Hematopoietic multipotent progenitor cell treated with erythropoietin and hydrocortisone succinate and interleukin-3 and kit ligand, for 17 days (in vitro differentiated cells): ENCODE measurements at places on chromosomes 4 and X.
A peak's percentile ranks its signal among the peaks of the same experiment; 100 is the strongest.

DNA sequence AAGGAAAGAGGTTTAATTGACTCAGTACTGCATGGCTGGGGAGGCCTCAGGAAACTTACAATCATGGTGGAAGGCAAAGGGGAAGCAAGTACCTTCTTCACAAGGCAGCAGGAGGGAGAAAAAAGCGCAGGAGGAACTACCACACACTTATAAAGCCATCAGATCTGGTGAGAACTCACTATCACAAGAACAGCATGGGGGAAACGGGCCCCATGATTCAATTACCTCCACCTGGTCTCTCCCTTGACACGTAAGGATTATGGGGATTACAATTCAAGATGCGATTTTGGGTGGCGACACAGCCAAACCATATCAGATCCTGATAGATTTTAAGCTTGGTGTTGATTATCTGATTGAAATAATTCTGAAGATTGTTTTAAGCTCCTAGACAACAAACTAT, 218.7 kb downstream of the CBR4 start:
- no peak for DNase-seq

DNA sequence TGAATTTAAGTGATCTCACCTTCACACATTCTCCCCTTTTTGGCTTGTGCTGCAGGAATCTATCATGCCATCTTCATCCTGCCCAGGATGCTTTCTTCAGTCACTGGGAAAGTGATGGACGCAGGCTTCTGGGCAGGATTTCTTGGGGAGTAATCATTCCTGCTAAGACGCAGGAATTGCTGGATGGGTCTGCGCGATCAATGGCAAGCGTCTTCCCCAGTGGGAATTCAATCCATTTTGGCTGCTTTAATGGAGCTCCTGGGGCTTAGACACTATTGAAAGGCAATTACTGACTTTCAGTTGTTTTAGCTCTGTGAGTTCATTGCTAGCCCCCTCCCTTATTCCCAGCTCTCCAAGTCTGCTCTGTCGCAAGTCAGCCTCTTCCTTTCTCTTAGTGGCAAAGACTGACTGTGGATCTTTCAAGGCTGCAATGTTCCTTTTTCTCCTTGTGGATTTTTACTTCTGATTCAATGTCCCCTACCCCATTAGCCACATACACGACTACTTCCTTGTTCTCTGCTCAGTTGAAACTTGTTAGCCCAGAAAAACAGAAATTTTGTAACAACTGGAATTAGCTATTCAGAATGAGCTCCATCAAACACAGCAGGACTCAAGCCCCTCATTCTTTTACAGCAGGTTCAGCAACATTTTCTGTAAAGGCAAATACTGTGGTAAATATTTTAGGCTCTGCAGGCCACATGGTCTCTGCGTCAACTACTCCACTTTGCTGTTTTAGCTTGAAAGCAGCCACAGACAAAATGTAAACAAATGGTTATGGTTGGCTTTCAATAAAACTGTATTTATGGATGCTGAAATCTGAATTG, 154.9 kb downstream of the ASB9 start:
- DNase-seq, result no peak

- DNase-seq, result no peak
Observed at GRCh38 chrX:17735406-17735805, 1.9 kb upstream of the SCML1 start.

GRCh38 chrX:22134681-22135080, 102.6 kb downstream of the PHEX start:
- no peak for DNase-seq

- no peak for DNase-seq
Observed at GRCh38 chr4:74930162-74930561, 2.8 kb upstream of the PARM1 start.

DNA sequence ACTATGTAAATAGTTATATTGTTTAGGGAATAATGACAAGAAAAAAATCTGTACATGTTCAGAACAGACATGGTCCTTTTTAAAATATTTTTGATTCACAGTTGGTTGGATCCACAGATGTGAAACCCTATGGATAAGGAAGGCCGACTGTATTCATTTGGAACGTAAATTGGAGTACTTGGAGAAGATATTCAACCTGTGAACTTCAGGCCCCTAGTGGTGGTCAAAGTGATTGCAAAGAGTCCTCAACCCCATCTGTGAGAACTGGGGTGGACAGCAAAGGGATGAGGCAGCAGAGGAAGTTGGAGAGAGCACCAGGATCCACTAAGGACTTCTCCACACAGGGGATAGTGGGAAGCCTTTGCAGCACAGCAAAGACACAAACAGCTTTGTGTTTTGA, 6.2 kb upstream of the CXCL13 start:
- no peak for DNase-seq

DNA sequence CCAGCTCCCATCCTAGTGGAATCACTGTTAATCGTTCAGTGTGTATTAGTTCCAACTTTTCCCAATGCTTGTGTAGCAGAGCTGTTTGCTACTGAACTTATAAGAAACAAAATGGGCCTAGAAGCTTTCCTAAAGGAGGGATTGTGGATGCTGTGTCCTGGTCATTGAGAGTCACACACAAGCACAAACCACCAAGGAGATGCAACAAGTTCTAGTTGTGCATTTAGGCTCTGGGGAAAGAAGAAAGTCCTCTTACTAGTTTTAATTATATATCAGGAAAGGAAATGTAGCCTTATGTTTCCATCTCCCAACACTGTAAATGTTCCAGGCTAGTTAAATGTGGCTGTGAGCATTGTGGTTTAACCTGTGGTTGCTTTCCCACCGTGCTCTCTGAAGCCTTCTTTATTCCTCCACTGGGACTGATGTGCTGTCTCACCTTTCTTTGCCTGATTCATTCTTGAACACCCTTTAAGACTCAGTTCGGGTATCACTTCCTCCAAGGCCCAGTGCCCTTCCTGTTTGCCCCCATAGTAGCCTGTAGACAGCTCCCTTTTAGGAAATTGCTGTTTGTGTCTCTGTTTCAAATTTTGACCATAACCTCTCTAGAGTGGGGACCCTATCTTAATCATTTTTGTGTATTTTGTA, 34.3 kb downstream of the ATP10D start:
- no peak for DNase-seq

GRCh38 chr4:109826719-109827118, 1.1 kb upstream of the RRH start:
- peak; percentile 49 for DNase-seq

DNA sequence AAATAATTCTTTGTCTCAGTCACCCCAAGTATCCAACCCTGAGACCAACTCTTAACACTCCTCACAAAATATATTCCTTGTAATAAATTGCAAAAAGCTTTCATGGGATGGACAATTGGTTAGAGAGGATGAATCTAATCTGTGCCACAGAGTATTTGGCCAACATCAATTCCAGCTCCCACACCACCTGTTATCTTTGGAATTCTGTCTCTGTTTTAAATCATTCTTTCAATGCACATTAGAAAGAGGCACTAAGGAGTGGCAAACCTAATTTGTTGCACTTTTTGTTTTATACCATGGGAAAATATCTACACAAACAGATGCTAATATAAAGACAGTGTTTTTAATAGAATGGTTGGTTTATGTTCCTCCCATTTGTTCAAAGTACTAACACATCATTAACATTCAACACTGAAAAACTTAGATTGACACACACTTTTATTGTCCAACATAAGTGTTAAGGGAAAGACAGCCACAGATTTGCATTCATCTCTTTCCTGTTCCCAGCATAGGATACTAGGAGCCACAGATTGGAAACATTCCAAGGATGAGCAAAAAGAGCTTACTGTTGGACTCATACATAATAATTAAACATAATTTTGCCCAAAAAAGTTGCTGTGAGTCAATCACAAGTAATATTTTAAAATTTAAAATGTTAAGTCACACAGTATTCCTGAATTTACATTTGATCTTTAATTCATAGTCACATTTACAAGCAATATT, 116.4 kb downstream of the PPA2 start:
- DNase-seq, result no peak

- DNase-seq, result peak; percentile 10
Observed at GRCh38 chrX:140766024-140766611, 56.6 kb downstream of the LINC00632 start.

DNA sequence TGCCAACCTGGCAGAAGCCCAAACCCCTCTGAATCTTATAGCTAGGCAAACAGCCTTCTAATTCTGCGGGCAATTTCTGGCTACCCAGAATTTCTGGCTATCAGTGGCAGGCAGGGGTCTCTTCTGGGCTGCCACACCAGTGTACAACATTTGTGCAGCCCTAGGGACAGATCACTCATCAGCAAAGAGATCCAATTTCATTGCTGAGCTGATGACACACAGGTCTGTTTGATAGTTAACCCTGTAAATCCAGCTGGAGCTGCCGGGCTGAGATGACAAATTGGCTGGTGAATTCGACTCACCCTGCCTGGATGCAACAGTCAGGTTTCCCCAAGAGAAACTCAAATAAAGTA, 2.4 kb downstream of the MID1 start:
- DNase-seq, result no peak

DNA sequence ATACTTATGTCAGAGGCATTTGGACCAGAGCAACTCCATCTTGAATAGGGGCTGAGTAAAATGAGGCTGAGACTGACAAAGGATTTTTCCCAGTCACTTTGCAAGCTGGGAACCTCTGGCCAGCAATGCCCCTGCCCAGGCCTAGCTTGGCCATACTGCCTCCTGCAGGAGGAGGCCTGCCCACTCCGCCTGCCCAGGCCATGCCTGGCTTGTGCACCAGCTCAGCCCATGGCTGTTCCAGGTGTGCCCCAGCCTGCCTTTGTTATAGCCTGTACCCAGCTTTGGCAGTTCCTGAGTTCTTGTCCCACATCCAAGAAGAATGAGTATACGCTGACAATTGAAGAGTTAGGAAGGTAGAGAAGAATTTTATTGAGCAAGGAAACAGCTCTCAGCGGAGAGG, 176.1 kb downstream of the AASDH start:
- DNase-seq, result no peak

DNA sequence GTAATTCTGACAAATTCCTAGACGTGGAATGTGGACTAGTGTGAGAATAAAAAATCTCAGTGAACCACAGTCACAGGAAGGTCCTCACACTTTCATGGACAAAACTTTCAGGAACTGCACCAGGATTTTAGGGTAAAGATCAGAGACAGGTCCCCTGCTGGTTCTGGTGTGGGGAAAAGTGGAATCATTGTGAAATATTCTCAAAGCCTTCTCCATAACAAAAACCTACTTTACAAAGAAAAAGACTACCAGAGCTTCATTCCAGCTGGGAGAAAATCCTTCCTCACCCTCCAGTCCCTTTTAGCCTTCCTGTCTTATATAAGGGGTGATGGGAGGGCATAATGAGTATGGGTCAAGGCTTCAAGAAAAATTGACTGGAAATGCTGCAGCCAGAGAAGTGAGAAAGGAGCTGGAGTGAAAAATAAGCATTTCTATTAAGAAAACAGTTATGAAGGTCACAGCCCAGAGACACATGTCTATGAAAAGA, 325.8 kb downstream of the ARAP2 start:
- no peak for DNase-seq

GRCh38 chr4:122715221-122715620, 17.3 kb upstream of the BBS12 start:
- no peak for DNase-seq

DNA sequence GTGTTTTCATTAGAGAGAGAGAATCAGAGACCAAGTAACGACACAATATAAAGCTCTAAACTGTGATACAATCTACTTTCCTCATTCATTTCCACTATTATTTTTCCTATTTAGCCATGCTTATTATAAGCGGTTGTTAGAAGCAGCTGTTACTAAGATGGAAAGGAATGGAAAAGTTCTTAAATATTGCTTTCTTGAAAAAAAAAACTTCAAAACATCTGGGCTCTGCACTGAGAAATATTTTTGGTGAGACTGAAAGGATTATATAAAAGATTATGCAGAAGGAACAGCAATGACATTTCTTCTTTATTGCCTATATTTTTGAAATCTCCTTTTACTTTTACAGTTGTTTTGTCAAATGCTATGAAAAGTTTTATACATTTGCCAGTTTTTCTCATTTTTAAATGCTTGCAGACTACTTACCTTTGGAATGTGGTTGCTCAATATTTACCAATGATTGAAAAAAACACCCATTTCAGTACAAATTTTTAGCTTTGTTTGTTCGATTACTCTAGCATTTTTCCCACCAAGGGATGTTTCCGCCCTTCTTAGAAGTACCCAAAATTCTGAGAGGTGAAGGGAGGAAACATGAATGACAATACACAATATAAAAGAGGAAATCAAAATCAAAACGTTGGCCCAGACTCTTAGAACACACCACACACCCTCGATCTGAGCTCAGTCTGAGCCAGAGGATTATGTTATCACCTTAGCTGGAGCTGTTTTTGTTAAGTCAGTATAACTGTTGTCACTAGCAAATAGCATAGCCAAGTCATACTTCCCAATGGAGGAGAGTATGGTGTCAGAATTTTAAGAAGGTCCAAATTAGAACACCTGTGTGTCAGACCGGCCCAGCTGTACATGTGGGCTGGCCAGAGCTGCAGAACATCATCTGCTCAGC, 18.4 kb downstream of the DKK2 start:
- no peak for DNase-seq
